ENCODE measurements at places on chromosomes 3 and 15. TPM values are rescaled to one million over a fixed set of nuclear protein-coding genes. Genes with fewer than 3 reads are reported as not detected.

NRROS gene
- total RNA-seq, result 0.58 TPM

CCDC80 gene
- 526 TPM for total RNA-seq

GREM1 gene
- total RNA-seq, result 84.7 TPM

CATSPER2 gene
- 0.96 TPM for total RNA-seq

MUSTN1 gene
- 0.56 TPM for total RNA-seq

GMNC gene
- 0.28 TPM for total RNA-seq

PLSCR2 gene
- total RNA-seq, result not detected

SERPINI2 gene
- not detected for total RNA-seq

ATP6V1A gene
- 130 TPM for total RNA-seq

CYP8B1 gene
- total RNA-seq, result not detected

FOXB1 gene
- not detected for total RNA-seq

XCR1 gene
- not detected for total RNA-seq

PRSS50 gene
- not detected for total RNA-seq

CPN2 gene
- not detected for total RNA-seq

AGTR1 gene
- total RNA-seq, result 2.3 TPM

ZPLD1 gene
- total RNA-seq, result 0.19 TPM

PODXL2 gene
- total RNA-seq, result 2.5 TPM

AHSG gene
- total RNA-seq, result not detected

P2RY1 gene
- 0.38 TPM for total RNA-seq

ZNF660 gene
- 3.1 TPM for total RNA-seq

NCEH1 gene
- 53.1 TPM for total RNA-seq

GRK7 gene
- not detected for total RNA-seq

SPATA12 gene
- total RNA-seq, result not detected
